Bronchial smooth muscle cell (primary cell): ENCODE measurements at places on chromosomes 1 and 21. TPM values are rescaled to one million over a fixed set of nuclear protein-coding genes. Genes with fewer than 3 reads are reported as not detected.

AKR7A3 gene
- 0.43 and 0.47 TPM in 2 replicates for total RNA-seq

HEYL gene
- not detected in 2 replicates for total RNA-seq

PLEKHG5 gene
- 11.2 and 15.4 TPM in 2 replicates for total RNA-seq

CCDC28B gene
- 16.1 and 19.5 TPM in 2 replicates for total RNA-seq

DIRAS3 gene
- 1.3 and 5.2 TPM in 2 replicates for total RNA-seq

C1orf74 gene
- 1.6 and 2.0 TPM in 2 replicates for total RNA-seq

GPR52 gene
- total RNA-seq: 0.43 and 0.63 TPM in 2 replicates

NTNG1 gene
- 9.6 and 18.3 TPM in 2 replicates for total RNA-seq
